AML-193 (cell line): ENCODE measurements at places on chromosomes 12 and 14.

DNA sequence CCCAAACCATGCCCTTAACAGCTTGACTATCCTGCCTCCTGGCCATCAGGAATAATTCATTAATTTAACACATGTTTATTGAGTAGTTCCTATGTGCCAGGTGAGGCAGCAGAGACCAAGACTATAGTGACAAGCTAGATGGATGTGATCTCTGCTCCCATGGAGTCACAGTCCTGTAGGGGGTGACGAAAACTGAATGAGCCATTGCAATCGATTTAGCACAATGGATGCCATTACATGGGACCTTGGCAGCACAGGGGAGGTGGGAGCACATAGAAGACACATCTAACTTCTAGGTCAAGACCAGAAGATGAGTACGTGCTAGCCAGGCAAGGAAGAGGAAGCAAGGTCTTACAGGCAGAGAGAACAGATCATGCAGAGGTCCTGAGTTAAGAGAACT is 68.7 kb downstream of the NOS1 start:
- DNase-seq = no peak

DNA sequence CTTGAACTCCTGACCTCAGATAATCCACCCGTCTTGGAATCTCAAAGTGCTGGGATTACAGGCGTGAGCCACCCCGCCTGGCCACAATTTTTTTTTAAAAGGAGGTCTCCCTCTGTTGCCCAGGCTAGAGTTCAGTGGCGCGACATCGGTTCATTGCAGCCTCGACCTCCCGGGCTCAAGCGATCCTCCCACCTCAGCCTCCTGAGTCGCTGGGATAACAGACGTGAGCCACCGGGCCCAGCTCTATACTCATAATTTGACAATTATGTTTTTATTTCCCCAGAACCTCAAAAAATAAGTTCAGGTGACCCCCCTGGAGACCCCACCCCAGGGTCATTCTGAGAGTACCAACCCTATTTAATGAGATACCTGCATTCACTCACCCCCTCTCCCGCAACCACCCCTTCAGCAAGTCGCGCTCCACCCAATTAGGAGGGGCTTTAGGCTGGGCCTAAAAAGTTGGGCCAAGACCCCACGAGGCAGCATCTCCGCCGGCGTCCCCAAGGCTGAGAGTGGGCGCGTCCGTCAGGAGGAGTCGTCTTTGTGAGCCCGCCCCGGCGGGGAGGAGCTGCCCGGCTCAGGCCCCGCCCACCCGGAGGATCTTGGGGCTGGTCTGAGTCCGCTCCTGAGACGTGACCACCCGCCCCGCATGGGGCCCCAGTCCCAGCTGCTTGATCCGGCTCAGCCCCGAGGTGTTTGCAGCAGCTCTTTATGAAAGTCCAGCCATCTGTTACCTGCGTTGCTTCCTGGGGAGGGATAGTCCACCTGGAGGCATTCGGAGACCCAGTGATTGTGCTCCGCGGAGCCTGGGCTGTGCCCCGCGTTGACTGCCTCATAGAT is at the start of gene ANKRD33:
ANKRD33 (plus strand) TSS at position 628 of the 840 bp plus-strand sequence; CDS start at position 712, 84 bp downstream.
- no peak for DNase-seq

DNA sequence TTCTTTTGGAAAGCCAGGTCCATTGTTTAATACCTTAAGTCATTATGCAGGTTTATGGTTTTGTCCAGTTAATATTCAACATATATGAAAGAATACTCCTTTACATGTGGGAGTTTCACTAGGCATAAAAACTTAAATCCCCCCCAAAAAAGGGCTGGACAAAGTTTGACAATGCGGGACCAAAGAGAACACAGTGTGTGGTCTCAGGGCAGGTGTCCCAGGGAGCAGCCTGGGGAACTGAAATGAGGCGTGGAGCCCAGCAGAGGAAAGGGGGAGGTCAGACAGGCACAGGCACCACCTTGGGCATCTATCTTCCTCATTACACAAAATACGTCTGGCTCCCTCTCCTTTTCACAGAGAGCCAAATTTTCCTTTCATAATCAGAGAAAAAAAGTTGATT is 22.5 kb downstream of the PKP2 start:
- no peak for DNase-seq

DNA sequence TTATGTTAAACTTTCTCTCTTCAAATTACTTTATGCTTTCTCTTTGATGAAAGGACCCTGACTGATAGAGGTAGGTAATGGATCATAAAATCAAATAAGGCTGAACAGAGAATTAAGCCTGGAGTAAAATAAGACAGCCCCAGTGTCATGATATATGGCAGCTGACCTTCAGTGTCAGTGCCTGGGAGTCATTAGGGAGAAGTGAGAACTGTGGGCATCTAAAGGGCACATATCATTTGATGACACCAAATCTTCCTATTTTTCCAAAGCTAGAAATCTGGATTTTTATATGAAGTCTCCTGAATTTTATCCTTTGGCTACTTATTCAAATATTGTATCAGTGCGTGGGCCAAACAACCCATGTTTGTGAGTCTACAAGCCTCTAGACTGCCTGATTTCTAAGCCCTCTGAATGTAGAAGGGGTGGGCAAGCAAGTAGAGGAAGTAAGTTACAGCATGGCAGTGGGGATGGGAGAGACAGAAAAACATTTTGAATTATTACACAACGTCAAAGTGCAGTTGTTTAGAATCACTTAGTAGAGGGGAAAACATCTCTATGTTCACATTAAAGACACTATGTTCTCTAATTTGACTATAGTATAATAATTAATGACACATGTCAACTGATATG is 10.0 kb downstream of the SLC39A9 start:
- no peak for DNase-seq

- no peak for DNase-seq
These were observed 12.0 kb upstream of the CD9 start for GRCh38 chr12:6187948-6188793.

- DNase-seq = no peak
These were observed 34.0 kb downstream of the PELI2 start for GRCh38 chr14:56152221-56152620.

DNA sequence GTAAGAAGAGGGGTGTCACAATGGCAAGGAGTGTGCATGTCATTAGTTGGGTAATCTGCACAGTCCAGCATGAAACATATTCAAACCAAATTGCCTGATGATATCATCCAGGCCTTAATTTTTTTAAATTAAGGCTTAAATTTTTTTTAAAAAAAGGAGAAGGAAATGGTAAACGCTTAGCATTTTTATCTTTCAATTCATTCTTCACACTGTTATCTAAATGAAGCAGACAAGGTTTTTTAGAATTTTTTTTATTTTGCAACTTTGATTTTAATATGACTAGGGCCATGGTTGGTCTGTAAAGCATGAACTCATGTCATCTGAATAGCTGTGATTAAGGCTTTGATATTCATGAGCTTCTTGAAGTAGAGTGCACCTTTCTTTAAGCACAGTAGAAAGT is 362.5 kb downstream of the SYT1 start:
- DNase-seq = no peak

DNA sequence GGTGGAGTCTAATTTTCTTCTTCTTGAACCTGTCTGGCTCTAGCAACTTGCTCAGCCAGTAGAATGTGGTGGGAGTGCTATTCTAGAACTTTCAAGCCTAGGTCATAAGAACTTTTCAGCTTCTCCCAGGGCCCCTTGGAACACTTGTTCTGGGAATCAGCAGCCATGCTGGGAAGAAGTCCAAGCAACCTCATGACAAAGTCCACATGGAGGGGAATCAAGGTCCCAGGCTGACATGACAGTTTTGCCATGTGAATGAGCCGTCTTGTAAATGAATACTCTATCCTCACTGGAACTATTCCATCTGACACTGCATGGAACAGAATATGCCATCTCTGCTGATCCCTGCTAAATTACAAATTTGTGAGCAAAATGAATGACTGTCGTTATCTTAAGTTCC is 214.2 kb upstream of the TBX3 start:
- no peak for DNase-seq

DNA sequence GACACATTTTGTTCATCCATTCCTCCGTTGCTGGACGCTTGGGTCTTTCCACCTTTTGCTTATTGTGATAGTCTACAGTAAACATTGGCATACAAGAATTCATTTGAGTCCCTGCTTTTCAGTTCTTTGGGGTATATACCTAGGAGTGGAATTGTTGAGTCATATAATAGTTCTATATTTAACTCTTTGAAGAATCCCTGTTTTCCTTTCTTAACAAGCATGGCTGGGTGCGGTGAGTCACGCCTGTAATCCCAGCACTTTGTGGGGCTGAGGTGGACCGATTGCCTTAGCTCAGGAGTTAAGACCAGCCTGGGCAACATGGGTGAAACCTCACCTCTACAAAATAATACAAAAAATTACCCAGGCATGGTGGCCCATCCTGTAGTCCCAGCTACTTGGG is 75.4 kb downstream of the CCDC92 start:
- DNase-seq = no peak

DNA sequence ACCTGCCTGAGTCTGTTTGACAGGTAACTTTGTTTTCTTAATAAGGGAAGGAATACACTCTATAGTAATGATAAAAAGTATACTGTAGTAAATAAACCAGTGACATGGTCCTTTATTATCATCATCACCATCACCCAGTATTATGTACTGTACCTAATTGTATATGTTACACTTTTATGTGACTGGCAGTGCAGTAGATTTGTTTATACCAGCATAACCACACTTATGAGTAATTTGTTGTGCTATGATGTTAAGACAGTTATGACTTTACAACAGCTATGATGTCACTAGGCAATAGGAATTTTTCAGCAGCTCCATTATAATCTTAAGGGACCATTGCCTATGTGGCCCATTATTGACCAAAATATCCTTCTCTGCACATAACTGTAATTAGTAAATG is 155.0 kb downstream of the NUBPL start:
- DNase-seq = no peak

- DNase-seq = no peak
These were observed 69.7 kb downstream of the ARF6 start for GRCh38 chr14:49962621-49963020.

DNA sequence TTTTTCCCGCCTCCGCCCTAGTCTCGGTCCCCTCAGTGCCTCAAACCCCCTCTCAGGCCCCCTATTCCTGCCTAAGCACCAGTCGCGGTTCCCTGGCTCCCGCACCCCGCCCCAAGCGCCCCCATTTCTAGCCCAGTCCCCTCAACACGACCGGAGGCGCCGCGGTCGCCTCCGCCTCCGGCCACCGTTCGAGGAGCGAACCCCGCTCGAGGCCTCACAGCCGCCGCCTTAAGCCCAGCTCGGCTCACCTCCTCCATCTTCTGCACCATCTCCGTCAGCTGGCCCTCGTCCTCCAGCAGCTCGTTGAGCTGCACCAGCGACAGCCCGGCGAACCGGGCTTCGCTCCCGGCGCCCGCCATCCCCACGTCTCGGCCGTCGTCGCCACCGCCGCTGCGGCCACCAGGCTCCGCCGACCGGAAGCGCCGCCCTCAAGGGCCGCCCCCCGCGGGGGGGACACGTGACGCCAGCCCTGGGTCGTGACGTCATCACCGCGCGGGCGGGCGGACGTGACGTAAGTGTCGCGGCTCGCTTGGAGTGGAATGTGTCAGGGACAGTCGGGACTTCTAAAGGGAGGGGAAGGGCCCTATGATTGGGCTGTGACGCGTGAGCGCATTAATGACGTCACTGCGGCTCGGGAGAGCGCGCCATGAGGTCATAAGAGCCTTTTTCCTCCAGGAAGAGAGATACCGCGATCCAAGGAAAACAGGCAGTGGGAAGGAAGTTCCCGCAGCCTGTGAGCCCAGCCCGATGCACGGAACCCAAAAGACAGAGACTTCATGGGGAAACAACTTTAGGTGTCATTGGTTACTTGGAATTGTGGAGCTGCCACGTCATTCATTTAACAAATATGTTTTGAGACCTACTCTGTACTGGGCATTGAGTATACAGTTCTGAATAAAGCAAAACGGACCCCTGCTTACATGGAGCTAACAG is at the start of gene VPS37B:
VPS37B (minus strand) TSS at position 421 of the 933 bp plus-strand sequence; CDS start at position 359, 62 bp downstream.
- peak; percentile 24 for DNase-seq

DNA sequence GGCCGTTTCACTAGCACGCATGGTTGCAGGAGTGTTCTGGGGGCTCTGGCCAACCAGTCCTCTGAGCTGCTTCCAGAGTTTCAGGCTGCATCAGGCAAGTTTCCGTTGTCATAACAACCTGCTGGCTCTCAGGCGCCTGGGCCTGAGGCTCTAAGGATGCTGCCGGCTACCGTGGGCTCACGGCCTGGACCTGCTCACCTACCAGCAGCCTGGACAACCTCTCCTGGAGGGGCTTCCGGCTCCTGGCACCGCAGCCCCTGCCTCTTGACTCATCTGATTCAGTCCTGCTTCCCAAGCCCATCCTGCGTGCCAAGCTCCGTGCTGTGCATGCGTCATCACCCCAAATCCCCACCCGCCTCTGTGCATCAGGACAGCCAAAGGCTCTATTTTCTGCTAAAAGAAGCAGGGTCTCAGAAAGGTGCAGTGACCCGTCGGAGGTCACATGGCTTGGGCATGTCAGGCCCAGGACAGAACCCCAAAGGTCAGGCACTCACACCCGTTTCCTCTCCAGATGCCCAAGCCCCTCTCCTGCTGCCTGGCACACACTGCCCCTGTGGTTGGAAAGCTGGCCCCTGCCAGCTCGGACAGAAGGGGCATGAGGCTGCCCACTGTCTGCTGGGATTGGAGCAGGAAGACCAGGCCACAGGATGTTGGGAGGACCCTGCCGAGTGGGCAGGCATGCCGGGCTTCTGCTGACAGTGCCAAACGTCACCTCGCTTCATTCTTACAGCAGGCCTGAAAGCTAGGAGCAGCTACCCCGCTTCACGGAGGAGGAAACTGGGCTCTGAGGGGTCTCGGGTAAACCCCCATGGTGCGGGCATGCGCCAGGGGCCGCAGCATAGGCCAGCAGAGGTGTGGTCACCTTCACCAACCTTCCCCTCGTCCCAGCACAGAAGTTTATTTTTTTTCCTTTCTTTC is 5.7 kb downstream of the BEGAIN start:
- DNase-seq = no peak

- no peak for DNase-seq
These were observed 278.1 kb downstream of the NUAK1 start for GRCh38 chr12:105860561-105861207.

DNA sequence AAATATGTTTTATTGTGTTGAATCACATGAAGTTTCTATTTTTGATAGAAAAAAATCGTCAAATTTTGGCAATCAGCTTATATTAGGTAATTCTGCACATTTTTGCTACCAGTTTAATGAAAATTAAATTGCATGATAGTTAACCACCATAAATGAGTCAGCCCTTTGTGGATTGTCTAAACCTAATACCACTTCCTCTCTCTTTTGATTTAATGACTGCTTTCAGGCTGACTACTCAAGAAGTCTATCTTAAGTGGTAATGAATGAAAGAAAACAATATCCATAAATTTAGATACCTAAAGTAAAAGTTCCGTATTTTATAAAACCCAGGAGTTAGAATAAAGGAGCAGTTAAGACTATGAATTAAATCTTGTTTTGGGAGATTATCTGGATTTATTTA is 450.5 kb downstream of the TMEM117 start:
- no peak for DNase-seq
